Mesothelial cell of epicardium (in vitro differentiated cells): ENCODE measurements at places on chromosomes 7 and 10.
A peak's percentile ranks its signal among the peaks of the same experiment; 100 is the strongest.

GRCh38 chr7:139992353-139993044, 70.3 kb downstream of the PARP12 start:
- DNase-seq: no peak

DNA sequence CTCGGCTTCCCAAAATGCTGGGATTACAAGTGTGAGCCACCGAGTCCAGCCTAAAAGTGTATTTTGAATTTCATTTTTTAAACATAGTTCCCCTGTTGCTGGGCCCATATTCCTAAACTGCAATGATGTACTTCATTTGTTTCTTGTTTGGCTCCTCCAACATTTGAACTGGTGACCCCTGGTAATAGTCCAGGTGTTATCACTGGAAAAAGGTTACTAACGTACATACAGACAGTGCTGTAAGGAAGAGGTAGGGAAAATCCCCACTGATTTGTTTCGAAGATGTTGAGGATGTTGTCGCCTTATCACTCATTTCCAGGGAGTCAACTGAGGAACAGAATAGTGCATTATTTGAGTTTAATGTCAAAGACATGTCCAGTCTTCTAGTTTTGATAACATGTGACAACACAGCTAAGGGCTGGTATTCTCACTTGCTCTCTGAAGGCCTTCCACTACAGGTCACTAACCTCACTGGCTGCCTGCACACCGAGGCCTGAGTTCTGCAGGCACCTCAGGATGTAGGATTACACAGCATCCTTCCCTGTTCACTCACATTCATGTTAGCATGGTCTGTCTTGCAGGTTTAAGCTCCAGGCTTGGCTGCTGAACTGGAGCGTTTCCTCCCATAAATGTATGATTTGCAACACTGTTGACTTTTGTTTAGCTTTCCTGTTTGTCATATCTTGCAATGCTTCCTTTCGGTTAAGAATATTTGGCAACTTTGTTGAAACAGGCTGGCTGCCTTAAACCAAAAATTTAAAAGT, 362.8 kb downstream of the INHBA start:
- no peak for DNase-seq

GRCh38 chr10:4353964-4354363, 472.0 kb upstream of the AKR1E2 start:
- DNase-seq: no peak

GRCh38 chr7:110142939-110143526, 947.9 kb upstream of the LRRN3 start:
- no peak for DNase-seq

DNA sequence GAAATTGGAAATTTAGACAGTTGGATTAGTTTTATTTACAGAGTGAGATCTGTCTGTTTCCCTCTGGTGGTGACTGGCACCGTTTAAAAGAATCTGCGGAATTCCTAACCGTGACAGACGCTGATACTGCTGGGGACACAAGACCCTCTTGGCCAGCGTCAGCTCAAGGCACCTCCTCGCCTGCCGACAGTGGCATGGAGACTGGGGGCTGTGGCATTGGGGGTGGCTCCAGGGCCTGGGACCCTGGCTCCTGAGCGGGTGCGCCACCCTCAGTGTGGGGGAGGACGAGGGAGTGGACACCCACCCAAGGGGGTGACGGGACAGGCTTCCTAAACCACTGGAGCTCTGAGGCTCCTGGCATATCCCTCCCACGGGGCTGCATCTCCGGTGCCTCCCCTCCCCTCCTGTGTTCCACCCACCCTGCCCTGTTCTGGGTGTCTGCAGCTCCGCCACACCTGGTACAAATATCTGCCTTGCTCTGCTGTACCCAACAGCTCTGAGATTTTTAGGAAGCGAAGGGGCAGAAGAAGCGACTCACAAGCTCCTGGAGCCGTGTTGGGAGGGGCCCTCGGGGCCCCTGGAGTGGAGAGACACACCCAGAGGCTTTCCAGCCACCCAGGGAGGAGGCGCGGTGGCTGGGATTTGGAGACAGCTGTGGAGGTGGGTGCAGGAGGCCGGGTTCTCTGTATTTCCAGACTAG, 178.7 kb downstream of the DNAJB6 start:
- no peak for DNase-seq

DNA sequence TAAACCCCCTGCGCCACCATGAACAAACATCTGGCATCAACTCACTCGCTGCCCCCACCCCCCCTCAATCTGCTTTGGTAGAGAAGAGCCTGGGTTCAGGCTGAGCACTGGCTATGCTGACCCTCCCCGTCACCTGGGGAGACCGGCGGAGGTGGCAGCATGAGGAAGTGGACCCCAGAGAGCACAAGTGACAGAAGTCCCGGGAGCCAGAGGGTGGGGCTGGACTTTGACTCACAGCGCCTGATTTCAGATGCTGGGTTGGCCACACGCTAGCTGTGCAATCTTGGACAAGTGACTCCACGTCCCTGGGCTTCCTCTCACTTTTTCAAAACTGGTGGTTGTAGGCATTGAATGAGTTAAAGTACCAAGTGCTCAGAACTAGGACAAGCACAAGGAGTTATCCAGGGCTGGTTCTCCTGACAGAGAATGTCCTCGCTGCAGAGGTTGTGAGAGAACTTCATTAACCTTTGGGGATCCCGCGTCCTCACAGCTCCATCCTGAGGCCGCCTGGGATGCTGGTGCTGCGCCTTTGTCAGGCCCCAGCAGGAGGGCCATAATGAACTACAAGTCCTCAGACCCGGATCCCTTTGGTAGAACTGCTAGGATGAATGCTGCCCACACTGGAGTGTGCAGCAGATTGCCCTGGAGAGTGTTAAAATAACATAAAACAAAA, 48.8 kb upstream of the RASGEF1A start:
- DNase-seq: no peak

DNA sequence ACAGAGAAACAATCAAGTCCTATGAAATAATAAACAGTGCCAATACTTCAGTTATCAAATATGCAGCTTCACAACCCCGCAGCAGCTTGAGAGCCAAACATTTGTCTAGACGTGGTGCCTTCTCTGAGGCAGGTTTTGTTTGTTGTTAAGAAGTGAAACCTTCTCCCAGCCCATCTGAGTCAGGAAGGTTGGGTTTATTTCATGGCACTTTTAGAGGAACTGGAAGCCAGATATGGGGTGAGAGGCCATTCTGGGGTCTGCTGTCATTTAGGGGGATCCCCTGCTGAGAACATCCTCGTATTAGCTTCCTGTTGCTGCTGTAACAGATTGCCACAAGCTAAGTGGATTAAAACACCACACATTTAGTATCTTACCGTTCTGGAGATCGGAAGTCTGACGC, 113.6 kb downstream of the GRK5 start:
- no peak for DNase-seq

GRCh38 chr10:36534471-36535002, 590.9 kb upstream of the ANKRD30A start:
- no peak for DNase-seq

- DNase-seq: no peak
Observed at GRCh38 chr7:26787701-26788100, 76.7 kb downstream of the SKAP2 start.

- no peak for DNase-seq
Observed at GRCh38 chr7:1889556-1890181, 219.6 kb downstream of the ELFN1 start.

- DNase-seq: no peak
Observed at GRCh38 chr10:132063432-132063831, 2.3 kb upstream of the JAKMIP3 start.

DNA sequence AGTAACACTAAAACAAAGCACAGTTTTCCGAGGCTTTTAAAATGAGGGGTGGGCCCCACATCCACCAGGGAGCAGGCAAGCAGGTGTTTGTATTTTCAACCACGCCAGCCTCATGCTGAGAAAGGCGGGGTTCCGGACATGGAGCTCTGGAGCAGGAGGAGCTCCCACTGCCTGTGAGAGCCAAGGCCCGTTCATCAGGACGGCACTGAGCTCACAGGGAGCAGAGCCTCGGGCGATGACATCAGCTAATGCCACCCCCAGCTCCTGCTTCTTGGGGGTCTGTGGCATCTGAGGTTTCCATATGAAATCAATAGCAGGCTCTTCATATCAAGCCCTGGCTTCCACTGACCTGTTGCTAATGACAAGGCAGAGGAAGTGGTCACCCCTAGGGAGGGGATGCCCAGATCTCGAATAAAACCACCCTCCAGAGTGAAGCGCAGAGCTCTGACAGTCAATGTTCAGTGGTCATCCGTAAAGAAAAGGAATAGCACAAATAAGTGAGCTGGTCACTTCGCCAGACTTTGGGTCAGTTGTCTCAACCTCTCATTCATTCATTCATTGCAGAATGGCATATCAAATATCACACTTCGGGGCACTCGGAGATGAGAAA, 89.1 kb downstream of the TNS3 start:
- no peak for DNase-seq

- no peak for DNase-seq
Observed at GRCh38 chr10:18231480-18231879, 91.3 kb downstream of the CACNB2 start.

DNA sequence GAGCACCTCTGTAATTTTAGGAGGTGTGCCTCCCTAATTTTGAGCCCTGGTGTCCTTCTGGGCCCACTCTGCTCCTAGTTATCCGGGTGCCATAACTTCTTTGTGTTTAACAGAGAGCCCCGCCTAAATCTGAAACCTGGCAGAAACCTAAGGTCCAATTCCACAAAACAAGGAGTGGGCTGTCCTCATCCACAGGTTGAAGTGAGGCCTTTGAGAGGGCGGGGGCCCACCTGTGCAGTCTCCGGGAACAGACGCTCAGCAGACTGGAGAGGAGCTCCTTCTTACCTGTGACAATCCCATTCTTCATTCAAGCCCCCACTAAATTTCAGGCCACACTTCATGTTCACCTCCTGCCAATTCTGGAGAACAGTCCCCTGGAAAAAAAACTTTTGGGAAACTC, 10.9 kb downstream of the TMEM72 start:
- DNase-seq: no peak

DNA sequence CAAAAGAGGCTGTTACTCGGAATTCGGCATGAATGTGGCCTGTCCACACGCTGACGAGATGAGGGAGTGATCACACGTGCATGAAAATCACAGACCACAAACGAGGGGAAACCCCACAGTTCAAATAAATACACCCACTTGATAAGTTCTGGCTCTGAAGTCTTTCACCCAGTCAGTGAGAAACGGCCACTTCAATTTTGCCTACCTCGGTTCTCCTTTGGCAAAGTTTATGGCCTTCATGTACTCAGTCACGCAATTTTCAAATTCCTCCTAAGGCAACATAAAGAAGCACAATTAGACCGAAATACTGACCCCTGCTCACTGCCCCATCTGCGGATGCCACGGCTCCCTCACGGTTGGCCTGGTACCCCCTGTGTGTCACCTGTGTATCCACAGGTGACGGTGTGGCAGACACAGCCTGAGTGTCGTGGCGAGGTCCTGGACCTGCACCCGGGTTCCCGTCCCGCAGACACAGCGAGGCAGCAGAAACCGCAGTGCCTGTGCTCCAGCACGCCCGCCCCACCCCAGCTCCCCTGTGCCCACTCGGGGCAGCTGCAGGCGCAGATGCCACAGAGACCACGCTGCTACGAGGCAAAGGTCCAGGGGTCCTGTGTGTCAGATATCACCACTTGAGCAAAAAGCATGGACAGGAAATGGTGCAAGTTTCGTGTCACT, 1.4 kb downstream of the CFAP46 start:
- no peak for DNase-seq

DNA sequence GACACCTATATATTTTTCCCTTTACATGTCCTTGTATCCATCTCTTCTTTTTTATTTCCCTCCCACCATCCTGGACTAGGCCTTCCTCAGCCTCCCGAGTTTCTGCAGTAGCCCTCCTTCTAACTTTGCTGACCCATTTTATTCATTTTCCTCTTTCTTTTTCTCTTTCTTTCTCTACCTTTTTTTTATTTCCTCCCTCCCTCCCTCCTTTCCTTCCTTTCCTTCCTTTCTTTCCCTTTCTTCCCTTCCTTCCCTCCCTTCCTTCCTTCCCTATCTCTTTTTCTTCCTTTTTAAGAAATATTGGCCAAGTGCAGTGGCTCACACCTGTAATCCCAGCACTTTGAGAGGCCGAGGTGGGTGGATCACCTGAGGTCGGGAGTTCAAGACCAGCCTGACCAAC, 9.7 kb upstream of the CAMK2G start:
- no peak for DNase-seq

DNA sequence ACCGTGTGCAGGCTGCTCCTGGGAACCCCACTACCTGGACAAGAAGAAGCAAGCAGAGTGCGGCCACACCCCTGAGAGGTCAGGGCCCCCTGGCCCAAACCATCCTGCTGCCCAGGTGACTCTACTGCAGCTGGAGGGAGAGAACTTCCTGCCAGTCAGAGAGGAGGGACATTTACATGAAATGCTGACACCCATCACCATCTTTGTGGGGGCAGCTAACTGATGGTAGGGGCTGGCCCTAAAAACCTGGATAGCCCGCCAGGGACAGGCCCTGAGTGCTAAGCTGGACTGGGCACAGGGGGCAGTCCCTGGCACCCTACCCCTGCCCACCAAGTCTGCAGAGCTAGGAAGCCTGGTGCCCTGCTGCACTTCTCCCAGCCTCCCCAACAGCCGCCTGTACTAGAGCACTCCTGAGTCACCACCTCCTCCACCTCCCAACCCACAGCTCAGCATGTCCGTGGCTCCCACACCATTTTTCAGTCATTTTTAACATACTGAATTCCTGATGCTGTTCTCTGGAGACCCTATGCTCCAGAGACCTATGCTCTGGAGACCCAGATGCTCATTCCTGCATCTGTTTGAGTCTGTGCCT, 27.5 kb downstream of the DPCD start:
- DNase-seq: no peak

GRCh38 chr7:52119537-52119936, 802.9 kb upstream of the COBL start:
- DNase-seq: no peak

GRCh38 chr7:27123007-27123476, 7.5 kb downstream of the HOXA4 start:
- peak; percentile 49 for DNase-seq

- DNase-seq: peak; percentile 46
Observed at GRCh38 chr10:7410301-7410861, 453 bp downstream of the SFMBT2 start.

DNA sequence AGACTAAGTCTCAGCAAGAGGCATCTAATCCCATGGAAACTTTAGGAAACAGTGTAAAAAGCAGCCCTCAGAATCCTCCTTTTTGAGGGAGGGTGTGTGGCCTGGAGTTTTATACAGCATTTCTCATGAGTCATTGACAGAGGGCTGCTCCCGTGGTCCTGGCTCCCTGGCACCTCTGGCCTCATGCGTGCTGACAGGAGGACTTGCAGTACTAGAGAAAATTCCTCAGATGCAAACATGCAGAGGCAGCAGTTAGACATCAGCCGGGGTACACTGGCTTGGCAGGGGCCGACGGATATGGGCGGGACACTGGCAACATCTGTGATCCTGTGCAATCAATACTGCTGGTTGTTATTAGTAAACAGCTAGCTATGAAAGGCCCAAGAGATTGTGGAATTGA, 925.1 kb upstream of the CELF2 start:
- DNase-seq: no peak

GRCh38 chr10:89940076-89940475, 238.7 kb downstream of the KIF20B start:
- DNase-seq: no peak

- DNase-seq: no peak
Observed at GRCh38 chr10:5910323-5911100, 20.5 kb downstream of the FBH1 start.

GRCh38 chr7:5677538-5678294, 103.7 kb downstream of the RNF216 start:
- DNase-seq: peak; percentile 64
